ENCODE measurements at places on chromosomes 2 and 18. TPM values are rescaled to one million over a fixed set of nuclear protein-coding genes. Genes with fewer than 3 reads are reported as not detected.

DNA sequence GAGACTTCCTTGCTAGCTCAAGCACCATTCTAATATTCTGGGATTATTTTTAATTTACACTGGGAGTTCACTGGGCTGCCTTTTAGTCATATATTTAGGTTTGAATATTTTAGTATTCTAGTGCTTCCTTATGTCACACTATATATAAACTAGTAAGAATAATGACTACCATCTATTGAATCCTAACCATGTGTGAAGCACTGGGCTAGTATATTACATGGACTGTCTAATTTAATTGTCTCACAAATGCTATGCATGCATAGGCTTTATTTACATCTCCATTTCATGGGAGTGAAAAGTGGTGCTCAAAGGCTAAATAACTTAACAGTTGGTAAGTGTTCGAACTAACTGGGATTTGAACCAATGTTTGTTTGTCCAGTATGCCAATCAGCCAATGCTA is 272.4 kb downstream of the RND3 start:
- H3K27me3 ChIP-seq: no peaks in the 10 kb centered on the region
- peaks cover 4% of the 10 kb centered on the region for H3K4me1 ChIP-seq
- H3K4me3 ChIP-seq: no peak overlapping the region
- H3K36me3 ChIP-seq: no peaks in the 10 kb centered on the region

The RNF152 gene
- total RNA-seq: 1.7 TPM

The SH3RF3 gene
- 21.7 TPM for total RNA-seq

DNA sequence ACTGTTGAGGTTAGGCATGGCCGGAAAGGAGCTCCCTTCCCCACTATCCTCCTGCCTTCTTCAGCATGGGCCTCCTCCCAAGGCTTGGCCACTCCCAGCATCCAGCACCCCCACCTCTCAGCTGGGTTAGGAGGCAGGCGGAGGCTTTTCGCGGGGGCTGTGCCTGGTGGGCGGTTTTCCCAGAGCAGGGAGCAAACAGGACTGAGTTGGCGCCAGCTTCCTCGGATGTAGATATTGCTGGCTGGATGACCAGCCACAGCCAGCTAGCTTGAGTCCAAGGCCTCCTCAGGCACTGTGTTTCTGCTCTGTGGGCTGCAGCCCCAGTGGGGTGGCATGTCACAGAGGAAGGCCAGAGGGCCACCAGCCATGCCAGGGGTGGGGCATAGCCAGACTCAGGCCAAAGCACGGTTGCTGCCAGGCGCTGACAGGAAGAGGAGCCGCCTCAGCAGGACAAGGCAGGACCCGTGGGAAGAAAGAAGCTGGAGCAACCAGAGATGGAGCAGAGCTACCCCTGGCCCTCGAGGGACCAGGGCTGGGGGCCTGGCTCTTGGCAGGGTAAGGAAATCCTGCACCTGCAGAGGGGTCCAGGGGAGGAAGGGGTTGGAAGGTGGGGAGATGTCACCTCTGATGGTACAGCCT is at the start of gene TCF23:
TSS of gene TCF23 (plus strand) at position 204 of the 639 bp plus-strand sequence. CDS start at position 334, 130 bp downstream.
- peaks cover 2% of the 10 kb centered on the region for H3K27me3 ChIP-seq
- no peaks in the 10 kb centered on the region for H3K4me1 ChIP-seq
- H3K27ac ChIP-seq: no peak within 1 kb of the TSS
- DNase-seq: no peak
- H3K4me3 ChIP-seq: no peak within 1 kb of the TSS

The MERTK gene
- total RNA-seq: 0.49 TPM

- peaks cover 7% of the 10 kb centered on the region for H3K36me3 ChIP-seq
- DNase-seq: no peak
- H3K4me1 ChIP-seq: peaks cover 24% of the 10 kb centered on the region
- H3K27me3 ChIP-seq: no peaks in the 10 kb centered on the region
- no peak overlapping the region for H3K27ac ChIP-seq
Measured at GRCh38 chr2:178250429-178250828, 56.1 kb downstream of the OSBPL6 start.

- H3K27ac ChIP-seq: no peak overlapping the region
- peaks cover 8% of the 10 kb centered on the region for H3K4me1 ChIP-seq
- H3K27me3 ChIP-seq: no peaks in the 10 kb centered on the region
Measured at GRCh38 chr2:30224151-30224550, 7.2 kb upstream of the LBH start.

- no peak overlapping the region for H3K27ac ChIP-seq
- no peaks in the 10 kb centered on the region for H3K27me3 ChIP-seq
- H3K4me3 ChIP-seq: no peak overlapping the region
- no peak for DNase-seq
- no peaks in the 10 kb centered on the region for H3K36me3 ChIP-seq
Measured at GRCh38 chr2:193929131-193929530, 1727.9 kb upstream of the SLC39A10 start.

The SCN9A gene
- total RNA-seq: 1.9 TPM

DNA sequence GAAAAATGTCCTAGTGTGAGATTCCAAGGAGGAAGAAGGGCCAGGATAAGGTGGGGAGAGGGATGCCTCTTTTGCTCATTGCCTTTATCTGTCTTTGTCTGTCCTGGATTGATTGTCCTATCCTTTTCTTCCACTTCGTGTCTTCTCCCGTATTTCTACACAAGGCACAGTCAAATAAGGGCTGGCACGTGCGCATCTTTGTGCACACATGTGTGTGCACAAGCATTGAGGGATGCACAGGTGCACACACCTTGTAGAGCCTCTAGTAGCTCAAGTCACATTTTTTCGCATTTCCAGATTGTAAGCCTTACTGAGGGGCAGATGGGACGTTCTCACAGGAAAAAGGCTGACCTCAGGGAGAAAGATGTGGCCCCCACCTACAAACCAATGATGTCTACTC is 170.2 kb upstream of the TNP1 start:
- H3K36me3 ChIP-seq: no peaks in the 10 kb centered on the region
- no peak overlapping the region for H3K27ac ChIP-seq
- DNase-seq: no peak

The CDCA7 gene
- total RNA-seq: 6.2 TPM

GRCh38 chr2:54522624-54523281 is 66.6 kb downstream of the SPTBN1 start:
- DNase-seq: peak; percentile 92
- H3K27me3 ChIP-seq: no peaks in the 10 kb centered on the region
- no peak overlapping the region for H3K4me3 ChIP-seq
- H3K27ac ChIP-seq: no peak overlapping the region
